ENCODE measurements at places on chromosomes 4 and X.

GRCh38 chr4:55865228-55865806, 11.9 kb downstream of the EXOC1 start:
- peak; percentile 12 for DNase-seq

DNA sequence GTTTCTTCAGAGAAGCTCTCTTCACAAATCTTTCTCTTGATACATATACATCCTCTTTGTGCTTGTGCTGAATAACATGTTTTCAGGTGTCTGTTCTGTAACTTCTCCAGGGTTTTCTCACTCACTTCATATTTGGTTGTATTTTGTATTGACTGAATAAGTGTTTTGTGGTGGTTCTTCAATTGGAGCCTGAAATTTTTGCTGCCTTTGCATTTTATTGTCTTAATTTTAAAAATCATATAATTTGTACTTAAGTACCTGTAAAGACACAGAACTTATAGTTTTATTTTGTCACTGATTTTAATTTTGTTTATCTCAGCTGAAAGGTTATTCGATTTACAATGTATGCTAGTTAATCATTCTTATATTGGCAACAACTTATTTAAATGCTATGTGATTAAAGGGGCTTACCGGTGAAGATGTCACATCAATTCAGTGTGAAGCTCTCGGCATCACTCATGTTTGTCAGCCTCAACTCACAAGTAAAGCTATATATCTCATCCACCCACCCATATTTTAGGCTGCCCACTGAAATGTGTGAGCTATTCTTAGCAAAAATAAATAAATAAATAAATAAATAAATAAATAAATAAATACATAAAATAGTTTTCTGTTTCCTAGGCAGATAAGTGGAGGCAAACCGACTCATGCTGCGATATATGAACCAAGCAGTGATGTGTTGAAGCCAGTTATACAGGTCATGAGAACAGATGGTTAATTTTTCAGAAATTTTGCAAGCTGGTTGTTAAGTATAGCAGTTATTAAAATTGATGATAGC, 76.4 kb upstream of the FSTL5 start:
- no peak for DNase-seq

DNA sequence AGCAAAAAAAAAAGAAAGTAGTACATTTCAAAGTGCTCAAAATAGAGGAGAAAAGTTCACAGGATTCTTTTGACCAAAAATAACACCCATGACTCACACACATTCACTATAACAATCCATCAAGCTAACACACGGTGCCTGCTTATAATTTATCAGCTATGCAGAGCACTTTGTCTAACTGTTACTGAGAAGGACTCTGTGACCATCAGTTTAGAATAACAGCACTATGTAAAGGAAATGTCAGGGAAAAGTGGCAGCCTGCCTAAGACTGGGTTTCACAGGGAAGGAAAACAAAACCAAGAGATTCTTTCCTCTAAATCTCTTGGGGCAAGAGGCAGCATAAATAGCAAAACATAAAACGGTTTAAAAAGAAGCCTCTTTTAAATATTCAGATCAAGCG, 54.8 kb downstream of the CCDC149 start:
- DNase-seq: no peak

DNA sequence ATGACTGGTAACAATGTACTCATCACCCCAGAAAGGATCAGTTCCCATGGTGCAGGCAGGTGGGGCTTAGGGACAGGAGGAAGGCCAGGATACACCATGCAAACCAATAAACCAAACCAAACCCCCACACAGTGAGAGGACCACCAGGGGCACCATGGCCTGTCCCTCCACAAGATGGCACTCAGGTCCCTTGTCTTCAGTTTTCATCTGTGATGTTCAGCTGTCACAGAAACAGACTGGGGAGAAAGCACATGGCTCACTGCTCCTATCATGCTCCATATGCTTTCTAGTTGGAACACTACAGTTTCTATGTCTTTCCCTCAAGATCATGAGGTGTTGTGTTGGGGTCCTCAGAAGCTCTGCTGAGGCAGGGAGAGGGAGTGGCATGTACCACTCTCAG, 10.1 kb downstream of the HS3ST1 start:
- no peak for DNase-seq

- no peak for DNase-seq
These were observed 45.9 kb downstream of the LGI2 start for GRCh38 chr4:24984602-24985532.

- DNase-seq: no peak
These were observed 265.3 kb upstream of the GK2 start for GRCh38 chr4:79673377-79673776.

DNA sequence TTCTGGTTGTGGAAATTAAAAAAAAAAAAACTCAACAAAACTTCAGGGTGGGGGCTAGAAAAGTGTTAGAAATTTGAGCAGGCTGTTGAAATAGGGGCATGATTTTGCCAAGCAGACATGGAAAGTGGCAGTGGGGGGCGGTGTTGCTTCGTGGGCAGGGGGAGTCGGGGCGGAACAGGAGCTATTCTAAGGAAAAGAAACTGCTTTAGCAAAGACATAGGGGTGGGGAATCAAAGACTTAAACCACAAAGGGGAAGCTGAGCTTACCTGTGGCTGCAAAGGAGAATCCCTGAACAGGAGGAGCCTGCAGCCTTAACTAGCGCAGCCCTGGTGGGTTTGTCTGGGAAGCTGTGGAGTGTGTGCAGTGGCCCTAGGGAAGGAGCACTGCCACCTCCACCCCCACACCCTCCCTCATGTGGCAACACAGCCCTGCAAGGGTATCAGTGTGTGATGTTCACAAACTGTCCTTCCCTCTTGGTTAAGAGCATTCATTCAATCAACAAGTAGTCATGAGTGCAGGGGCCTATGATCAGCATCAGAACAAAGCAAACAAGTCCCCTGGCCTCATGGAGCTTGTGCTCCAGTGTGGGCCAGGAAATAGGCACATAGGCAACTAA, 20.5 kb downstream of the SEL1L3 start:
- DNase-seq: no peak

- no peak for DNase-seq
These were observed 12.9 kb downstream of the DDX53 start for GRCh38 chrX:23012636-23013035.

DNA sequence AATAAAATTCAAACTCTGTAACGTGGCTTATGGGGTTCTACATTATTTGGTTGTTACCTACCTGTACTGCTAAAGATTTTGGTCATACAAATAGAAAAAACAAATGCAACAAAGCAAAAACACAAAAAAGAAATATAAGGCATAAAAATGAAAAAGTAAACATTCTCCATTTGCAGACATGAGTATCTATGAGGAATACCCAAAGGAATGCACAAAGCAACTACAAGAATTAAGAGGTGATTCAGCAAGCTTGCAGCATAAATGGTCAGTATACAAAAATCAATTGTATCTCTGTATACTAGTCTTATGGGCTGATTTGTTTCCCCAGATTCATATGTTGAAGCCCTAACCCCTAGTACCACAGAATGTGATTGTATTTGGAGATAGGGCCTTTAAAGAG, 3.6 kb upstream of the PDE5A start:
- DNase-seq: no peak

GRCh38 chr4:149886786-149887490, 71.3 kb upstream of the IQCM start:
- no peak for DNase-seq

DNA sequence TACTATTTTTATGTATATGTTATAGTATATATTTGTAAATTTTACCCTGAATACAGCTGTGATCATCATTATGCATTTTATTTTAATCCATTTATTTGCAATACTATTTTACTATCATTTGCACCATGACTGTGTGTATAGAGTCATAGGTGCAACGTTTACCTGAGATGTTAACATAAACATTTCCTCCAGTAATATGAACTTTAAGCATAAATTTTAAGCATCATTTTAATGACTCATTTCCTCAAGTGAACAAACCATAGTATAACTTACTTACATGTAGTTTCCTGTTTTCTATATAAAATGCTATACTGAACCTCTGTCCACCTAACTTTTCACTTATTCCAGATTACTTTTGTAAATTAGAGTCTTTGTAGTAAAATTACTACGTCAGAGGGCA, 92.8 kb downstream of the NFKB1 start:
- no peak for DNase-seq

DNA sequence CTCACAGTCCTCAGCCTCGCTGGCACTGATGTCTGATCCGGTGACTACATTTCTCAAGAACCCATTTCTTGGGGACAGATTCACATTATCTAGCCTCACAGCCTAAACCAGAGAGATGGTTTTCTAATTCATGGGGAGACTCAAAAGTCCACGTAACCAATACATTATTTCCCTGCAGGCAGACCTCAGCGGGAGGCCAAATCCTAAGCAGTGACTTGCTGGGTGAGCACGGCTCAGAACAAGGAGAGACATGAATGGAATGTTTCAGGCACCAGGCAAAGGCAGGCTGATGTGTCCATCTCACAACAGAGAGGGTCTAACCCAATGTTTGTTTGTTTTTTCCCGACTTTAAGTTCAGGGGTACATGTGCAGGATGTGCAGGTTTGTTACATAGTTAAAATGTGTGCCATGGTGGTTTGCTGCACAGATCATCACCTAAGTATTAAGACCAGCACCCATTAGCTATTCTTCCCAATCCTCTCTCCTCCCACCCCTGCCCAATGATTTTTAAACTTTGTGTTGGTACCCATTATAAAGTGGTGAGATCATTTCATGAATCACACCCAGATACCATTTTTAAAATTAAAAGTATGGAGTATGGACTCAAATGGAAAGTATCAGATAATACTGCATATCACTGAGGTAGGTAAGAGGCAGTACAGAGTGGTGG, 53.3 kb downstream of the SCD5 start:
- DNase-seq: no peak

- DNase-seq: no peak
These were observed 376.2 kb downstream of the PCDH18 start for GRCh38 chr4:137156054-137156453.

- DNase-seq: peak; percentile 55
These were observed 88.6 kb upstream of the TRIM2 start for GRCh38 chr4:153115322-153116290.

GRCh38 chr4:186695392-186695791, 28.3 kb downstream of the FAT1 start:
- DNase-seq: no peak

DNA sequence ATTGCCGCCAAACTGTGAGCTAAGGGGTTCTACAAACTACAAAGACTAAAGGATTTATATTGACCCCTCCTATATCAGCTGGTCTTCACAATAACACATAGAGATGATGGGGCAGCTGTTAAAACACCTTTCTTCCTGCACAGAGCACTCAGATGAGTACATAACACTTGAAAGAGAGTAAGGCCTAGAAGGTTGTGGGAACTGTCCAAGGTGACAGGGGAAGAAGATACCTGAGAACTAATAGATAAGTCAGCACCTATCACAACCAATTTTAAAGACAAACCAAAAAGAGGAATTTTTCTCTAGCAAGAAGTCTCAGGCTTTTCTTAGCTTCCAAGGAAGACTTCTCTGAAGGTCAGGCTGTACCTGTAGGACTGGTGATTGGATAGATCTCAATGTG, 19.1 kb upstream of the CXCL6 start:
- no peak for DNase-seq

DNA sequence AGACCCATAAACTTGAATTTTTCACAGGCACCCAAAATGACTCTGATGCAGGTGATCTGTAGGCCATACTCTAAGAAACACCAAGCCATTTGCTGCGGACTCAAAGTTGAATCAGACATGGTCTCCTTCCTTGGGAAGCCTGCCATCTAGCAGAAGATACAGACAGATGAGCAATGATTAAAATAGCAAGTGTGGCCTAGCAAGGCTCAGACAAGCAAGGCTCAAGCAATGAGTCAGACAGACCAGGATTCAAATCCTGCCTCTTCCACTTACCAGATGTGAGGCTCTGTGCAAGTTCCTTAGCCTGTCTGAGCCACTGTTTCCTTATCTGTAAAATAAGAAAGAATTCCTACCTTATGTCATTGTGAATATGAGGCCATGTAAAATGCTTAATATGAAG, 2.3 kb downstream of the CCDC149 start:
- no peak for DNase-seq

- DNase-seq: no peak
These were observed 94.2 kb downstream of the CBLL2 start for GRCh38 chrX:22366906-22367305.

- DNase-seq: no peak
These were observed at the start of gene CT55 for GRCh38 chrX:135170877-135171519. CT55 (minus strand) TSS chrX:135171398; CDS start chrX:135171171, 227 bp downstream.

DNA sequence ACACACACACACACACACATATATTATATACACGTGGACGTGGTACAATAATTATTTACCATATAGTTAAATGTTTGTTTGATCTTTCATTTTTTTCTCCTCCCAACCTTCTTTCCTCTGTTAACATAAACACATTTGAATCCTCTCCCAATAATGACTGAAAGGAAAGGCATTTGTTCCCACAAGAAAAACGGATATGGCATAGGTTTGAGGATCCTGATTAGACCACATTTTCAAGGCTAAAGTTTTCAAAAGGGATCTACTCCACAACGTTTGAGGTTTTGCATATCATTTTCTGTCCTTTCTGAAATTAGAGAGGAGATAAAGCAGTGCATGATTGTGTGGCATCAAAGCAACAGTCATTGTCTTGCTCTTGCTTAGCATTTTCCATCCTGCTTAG, 1883.4 kb downstream of the STIM2 start:
- DNase-seq: no peak

DNA sequence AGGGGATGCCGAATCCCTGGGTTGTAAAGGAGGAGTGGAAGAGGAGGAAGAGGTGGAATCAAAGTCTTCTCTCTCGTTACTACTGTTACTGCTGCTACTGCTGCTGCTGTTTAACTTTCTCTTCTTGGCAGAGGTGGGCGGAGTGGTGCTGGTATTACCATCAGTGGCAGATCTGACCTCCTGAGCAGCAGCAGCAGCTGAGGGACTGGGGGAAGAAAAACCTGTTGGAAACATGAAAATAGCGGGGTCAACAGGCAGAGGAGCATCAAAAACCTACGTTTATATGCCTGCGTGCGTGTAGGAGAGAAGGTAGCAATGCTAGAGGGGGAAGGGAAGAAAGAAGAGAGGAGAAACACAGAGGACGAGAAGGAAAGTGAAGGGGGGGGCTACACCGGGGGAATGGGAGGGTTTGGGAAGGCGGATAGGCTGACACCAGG, 339 bp downstream of the CUL4B start:
- DNase-seq: peak; percentile 40

DNA sequence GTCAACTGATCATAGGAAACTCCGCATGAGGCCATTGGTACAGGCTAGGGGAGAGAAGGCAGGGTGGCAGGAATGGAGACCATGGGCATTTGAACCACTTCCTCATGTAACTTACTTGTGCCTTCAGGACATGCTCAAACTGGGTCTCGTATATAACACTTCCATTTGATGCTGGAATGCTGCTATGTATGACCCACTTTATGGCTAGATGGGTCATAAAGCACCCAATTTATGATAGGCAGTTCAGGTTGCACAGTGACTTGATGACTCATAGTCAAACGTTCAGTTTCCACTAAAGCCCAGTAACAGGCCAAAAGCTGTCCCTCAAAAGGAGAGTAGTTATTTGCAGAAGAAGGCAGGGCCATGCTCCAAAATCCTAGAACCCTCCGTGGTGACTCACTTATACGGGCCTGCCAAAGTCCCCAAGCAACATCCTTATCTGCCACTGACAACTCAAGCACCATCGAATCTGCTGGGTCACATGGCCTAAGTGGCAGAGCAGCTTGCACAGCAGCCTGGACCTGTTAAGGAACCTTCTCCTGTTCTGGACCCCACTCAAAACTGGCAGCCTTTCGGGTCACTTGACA, 236.4 kb downstream of the ZC4H2 start:
- no peak for DNase-seq
